Tongue (tissue), 3 donors: ENCODE measurements at places on chromosomes 5 and 9.

DNA sequence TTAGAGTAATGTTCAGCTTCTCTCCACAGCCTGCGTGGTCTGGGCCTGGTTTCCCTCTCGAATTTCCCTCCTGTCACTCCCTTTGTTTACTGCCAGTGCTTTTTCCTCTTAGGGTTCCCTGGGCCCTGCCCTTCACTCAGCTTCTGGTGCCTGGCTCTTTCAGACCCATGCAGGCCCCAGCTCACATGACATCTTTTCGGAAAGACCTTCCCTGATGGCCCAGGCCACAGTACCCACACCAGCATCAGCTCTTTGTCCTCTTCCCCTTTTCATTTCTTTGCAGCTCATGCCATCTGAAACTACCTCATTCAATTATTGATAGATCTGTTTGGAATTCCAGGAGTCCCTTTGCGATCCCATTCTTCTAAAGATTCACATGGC is 68.1 kb upstream of the ABL1 start:
- no peak for DNase-seq

DNA sequence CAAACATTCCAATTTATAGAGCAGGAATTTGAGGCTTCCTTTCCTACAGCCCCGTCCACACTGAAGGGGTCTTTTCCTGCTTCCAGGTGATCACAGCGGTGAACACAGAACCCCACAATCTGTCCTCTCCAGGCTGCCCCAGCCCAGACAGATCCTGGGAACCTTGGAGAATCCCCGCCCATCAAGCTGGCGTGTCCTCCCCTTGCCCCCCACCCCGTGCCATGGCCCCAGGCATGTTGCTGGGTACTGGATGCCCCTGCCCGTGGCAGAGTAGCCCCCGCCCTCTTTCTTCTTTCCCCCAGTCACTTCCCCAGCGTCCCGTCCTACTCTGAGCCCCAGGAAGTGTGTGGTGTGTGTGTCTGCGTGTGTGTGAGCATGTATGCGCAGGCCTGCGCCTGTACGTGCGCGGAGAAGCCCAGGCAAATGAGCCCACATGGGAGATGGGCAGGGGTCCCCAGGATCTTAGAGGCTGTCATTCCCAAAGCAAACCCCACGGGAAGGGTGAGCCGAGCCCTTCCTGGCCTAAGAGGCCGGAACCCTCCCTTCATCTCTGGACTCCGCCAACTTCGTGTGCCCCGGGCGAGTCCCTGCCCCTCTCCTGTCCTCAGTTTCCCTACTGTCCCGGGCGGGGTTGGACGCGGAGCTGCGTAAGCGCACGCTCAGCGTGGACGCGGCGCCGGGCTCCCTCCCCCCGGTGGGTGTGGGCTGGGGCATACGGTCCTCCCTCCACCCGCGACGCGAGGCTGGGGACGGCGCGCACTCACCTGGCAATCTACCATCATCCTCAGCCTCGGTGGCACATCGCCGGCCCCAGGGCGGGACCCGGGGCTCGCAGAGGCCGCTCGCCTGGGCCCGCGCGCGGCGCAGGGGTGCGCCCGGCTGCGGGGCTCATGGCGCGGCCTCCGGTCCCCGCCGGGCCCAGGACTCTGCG is 15.2 kb downstream of the GBGT1 start:
- peak; percentile 56 for DNase-seq

GRCh38 chr5:113166852-113167366 is 190.3 kb downstream of the DCP2 start:
- no peak for DNase-seq

DNA sequence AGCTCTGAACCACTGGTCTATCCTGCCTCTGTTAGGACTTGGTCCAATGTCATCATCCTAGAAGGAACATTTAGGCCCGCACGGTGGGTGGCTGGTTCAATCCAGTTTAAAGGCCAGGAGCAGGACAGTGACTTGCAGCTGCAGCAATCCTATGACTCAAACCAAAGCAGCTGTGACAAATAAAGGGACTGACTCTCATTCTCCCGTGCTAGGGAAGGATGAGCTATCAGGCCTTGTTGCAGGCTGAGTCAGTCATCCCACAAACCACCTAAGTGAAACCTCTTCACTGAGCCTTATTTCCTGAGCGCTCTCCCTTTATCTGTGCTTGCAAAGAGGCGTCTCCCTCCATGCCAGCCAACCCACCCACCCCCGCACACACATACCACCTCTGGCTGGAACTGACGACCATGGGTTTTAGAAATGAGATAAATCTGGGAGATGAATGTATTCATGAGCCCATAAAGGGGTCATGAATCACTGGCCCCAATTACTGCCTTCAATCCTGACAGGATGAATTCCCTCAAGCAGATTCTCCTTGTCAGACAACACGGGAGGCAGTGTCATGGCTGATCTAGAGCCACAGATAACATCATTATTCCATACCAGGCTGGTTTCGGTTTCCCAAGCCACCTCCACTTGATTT is 93.4 kb downstream of the KCNIP1 start:
- peak; percentile 29 for DNase-seq
